ENCODE measurements at places on chromosomes 7 and 10.

DNA sequence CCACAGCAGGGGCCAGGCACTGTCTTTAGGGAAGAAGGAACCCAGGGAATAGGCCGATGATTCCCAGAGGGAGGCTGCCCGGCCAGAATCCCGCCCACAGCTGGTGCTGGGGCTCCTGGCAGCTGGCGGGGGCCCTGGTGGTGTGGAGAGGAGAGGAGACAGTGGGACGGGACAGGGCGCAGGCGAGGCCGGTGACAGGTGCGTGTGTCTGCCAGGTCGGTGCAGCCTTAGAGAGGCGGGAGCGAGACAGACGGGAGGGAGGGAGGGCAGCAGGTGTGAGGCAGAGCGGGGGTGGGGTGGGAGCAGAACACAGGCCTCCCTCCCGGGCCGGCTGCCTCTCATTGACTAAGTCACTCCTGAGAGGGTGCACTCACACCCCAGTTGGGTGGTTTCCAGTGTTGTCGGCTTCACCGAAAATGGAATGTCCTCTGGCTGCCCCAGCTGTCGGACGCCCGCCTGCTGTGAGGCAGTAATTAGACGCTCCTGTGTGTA, 55.2 kb downstream of the ELFN1 start:
- peak; percentile 57 for DNase-seq

DNA sequence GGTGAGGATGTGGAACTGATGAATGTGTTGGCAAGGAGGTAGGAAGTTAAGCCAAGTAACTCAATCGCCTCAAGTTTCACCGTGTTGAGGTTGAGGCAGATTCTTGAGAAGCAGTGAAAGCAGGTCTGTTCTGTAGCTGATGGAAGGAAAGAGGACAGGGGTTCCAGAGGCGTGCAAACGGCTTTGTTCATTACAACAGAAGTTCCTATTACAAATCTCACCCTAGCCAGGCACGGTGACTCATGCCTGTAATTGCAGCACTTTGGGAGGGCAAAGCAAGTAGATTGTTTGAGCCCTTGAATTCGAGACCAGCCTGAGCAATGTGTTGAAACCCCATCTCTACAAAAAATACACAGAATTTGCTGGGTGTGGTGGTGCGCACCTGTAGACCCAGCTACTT, 36.9 kb upstream of the PTF1A start:
- DNase-seq = no peak

GRCh38 chr10:78761311-78761781, 307.4 kb upstream of the ZMIZ1 start:
- no peak for DNase-seq

GRCh38 chr10:1706711-1707110, 30.6 kb downstream of the ADARB2 start:
- no peak for DNase-seq

DNA sequence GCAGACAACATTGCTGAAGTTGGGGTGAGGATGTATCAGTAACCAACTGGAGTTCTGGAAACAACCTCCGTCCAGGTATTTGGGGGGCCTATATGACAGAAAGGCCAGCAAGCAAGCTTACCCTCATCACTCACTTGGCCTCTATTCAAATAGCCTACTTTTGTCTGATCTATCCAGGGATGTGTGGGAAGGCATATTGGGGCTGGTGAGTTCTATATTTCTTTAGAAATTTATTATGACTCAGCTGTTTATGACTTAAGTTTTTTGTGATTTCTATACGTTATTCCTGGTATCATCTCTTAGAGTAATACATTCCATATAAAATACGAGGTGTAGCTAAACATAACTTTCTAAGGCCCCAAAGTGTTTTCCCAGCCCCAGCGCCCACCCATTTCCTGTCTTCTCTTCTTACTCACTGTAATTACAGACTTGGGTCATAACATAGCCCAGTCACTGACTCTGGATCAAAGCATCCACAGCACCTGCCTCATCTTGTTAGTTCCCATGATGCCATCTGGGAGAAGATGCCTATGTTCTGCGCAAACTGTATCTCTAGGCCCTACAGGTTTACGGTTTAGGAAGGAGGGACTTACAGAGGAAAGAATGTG, 18.1 kb downstream of the GARS1 start:
- no peak for DNase-seq

- DNase-seq = peak; percentile 5
Observed at GRCh38 chr10:89702121-89702480, 711 bp downstream of the KIF20B start.

- DNase-seq = peak; percentile 97
Observed at GRCh38 chr7:151251689-151252560, 3.4 kb upstream of the SMARCD3 start.

DNA sequence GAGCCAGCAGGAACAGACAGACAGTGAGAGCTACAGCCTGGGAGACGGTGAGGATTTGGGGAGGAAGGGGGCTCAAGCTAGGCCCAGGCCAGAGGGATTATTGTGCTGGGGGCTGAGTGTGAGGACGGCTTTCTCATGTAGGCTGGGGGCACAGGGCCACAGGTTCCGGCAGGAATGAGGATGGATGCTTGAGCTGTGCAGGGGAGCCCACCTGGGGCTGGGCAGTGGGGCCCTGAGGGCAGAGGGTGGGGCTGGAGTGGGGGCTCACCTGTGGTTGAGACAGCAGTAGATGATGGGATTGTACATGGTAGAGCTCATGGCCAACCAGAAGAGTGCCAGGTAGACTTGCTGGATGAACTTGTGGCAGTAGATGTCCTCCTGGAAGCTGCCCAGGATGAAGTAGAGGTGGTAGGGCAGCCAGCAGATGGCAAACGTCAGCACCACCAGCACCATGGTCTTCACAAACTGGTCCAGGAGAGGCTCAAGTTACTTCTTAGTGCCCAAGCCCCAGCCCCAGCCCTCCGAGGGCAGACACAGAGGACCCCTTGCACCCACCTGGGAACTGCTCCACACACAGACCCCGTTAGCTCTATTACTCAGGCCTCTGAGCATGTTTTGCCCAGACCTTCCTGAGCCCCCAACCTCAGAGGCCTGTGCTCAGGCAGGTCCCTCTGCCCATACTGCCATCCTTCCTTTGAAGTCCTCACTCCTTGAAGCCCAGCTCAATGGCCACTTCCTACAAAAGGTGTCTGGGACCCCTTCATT, 9.7 kb downstream of the TACR2 start:
- DNase-seq = no peak

GRCh38 chr7:56287429-56288138, 171.4 kb upstream of the NUPR2 start:
- no peak for DNase-seq

GRCh38 chr10:131781791-131782190, 119.0 kb upstream of the PPP2R2D start:
- DNase-seq = no peak

DNA sequence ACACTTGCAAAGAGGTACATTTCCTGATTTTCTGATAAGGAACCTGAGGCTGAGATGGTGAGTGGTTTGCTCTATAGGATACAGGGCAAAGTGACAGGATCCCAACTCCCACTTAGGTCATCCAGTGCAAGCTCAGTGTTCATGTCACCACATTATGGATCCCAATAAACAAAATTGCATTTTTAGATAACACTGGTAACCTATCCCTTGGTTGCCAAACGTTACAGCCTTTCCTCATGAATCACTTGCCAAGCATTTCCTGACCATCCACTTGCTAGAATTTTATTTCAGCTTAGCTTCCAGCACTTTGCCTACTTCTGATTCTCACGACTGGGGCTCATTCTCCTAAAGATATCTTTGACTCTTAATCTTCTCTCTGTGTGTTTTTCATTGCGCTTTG, 131.4 kb upstream of the ODAD2 start:
- DNase-seq = peak; percentile 56

- no peak for DNase-seq
Observed at GRCh38 chr7:50866343-50867033, 83.8 kb upstream of the GRB10 start.

- no peak for DNase-seq
Observed at GRCh38 chr10:130882906-130883305, 428.6 kb downstream of the TCERG1L start.

DNA sequence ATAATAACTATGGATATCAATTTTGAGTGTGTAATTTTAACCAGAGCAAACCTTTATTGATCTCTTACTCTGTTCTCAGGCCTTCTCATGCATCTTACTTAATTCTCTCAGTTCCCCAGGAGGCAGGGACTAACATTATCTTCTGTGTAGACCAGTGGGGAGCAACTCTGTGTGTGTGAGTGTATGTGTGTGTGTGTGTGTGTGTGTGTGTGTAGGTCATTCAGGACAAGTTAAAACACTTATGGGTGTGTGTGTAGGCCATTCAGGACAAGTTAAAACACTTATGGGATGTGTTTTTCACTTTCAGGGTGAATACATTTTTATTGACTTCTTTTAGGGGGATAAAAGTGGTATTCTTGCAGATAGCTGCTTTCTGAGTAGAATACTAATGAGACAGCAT, 145.0 kb downstream of the ADAM12 start:
- DNase-seq = no peak

GRCh38 chr10:97707134-97707861, 6.2 kb upstream of the MARVELD1 start:
- DNase-seq = no peak

DNA sequence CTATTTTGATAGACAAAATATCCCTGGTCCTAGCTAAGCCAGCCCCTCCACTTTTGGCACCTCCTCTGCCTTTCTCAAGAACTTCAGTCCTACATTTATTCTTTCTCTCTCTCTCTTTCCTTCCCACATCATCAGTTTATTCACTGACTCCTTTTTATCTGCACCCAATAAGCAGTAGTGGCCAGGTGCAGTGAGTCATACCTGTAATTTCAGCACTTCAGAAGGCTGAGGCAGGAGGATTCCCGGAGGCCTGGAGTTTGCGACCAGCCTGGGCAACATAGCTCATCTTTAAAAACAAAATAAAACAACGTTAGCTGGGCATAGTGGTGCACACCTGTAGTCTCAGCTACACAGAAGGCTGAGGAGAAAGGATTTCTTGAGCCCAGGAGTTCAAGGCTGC, 19.4 kb upstream of the NRP1 start:
- DNase-seq = no peak

DNA sequence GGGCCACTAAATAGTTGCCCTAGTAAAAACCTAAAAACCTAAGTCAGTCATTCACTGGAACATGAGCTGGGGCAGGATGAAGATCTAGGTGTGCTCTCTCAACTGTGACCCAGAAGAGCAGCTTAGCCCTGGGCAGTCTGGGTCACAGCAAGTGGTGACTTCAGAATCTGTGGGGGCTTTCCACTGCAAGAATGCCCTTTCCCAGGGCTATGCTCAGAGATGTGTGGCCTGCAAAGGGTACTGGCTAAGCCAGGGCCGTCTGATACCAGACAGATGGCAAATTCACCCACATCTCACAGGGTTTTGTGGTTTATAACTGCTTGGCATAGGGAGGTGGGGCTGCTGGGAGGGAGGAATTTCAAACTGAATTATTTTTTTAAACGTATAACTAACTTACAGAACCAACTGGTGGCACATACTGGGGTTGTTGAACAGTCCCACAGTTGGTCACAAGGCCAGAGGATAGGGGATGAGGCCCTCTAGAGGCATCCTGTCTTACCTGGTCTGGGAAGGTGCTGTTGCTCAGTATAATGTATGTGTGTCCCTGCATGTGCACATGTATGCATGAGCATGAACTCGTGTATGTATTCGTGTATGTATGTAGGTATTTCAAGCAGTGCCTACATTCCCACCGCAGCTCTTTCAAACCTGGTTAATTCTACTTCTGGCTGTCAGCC, 63.2 kb downstream of the PRPF18 start:
- DNase-seq = no peak

GRCh38 chr7:51587604-51588003, 271.0 kb upstream of the COBL start:
- no peak for DNase-seq

DNA sequence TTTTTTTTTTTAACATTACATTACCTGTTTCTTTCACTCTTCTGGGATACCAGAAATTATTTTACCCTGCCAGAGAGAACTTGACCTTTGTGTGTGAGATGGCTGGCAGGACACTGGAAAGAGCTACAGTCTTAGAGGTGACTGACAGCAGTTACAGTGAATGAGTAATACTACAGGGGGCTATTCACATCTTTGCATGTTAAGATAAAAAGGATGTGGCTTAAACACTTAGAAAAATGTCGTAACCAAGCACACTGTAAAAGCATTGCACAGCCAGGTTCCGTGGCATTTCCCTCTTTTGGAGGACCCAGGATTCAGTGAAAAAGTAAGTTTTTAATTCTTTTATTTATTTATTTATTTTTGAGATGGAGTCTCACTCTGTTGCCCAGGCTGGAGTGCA, 18.8 kb upstream of the TBC1D12 start:
- no peak for DNase-seq

- DNase-seq = no peak
Observed at GRCh38 chr10:55311848-55312635, 511.0 kb upstream of the PCDH15 start.

GRCh38 chr10:60542657-60543056, 153.0 kb upstream of the ANK3 start:
- no peak for DNase-seq

GRCh38 chr10:11654659-11655058, 43.2 kb upstream of the USP6NL start:
- no peak for DNase-seq

DNA sequence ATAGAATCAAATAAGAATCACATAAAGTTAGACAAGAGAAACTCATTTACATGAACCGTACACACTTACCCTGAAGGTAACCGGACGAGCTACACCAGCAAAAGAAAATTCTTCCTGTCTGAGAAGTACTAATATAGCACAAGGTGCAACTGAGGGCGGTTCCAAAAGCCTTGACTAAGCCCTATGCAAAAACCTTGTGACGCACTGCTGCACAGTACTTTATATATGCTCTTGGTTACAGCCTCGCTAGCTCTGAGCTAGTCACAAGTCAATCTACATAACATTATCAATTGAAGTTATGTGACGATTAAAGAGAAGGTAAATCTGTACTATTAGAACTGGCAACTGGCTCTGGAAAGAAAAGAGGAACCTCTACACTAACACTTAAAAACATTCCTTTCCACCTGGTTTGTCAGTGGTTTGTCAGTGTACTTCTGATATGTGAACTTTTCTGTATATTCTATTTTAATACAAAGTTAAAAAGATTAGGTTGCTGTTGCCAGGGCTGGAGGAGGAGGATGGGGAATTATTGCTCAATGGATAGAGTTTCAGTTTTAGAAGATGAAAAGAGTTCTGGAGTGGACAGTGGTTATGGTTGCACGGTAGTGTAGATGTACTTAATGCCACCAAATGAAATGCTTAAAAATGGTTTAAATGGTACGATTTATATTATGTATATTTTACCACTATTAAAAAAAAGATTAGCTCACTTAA, 21.6 kb downstream of the NT5C3A start:
- DNase-seq = no peak

GRCh38 chr7:77409005-77409738, 7.0 kb downstream of the GSAP start:
- peak; percentile 22 for DNase-seq

- peak; percentile 5 for DNase-seq
Observed at GRCh38 chr7:81845744-81846241, 75.9 kb upstream of the HGF start.

DNA sequence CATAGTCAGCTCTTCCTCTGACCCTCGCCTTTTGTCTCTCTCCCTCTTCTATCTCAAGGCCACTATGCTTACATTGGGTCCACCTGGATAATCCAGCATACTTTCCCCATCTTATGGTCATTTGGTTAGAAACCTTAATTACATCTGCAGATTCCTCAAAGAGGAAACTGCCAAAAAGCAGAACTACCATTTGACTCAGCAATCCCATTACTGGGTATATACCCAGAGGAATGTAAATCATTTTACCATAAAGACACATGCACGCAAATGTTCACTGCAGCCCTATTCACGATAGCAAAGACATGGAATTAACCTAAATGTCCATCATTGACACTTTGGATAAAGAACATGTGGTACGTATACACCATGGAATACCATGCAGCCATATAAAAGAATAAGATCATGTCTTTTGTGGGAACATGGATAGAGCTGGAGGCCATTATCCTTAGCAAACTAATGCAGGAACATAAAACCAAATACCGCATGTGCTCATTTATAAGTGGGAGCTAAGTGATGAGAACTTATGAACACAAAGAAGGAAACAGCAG, 114.8 kb upstream of the NPY start:
- DNase-seq = no peak
